Ascending aorta (tissue), 2 donors: ENCODE measurements at places on chromosomes 3 and 15. TPM values are rescaled to one million over a fixed set of nuclear protein-coding genes. Genes with fewer than 3 reads are reported as not detected.

- peak overlapping the region; percentile 99 for H3K4me3 ChIP-seq
- no peak for DNase-seq
- peaks cover 26% of the 10 kb centered on the region for H3K4me1 ChIP-seq
- peak overlapping the region; percentile 100 for H3K27ac ChIP-seq
Observed at GRCh38 chr15:92884436-92885223, 15.5 kb upstream of the CHD2 start.

Gene PPP2R3A
- total RNA-seq = 10.5 TPM

GRCh38 chr15:89221543-89221942 is at the start of gene RLBP1:
Gene RLBP1, minus strand, starts transcription at chr15:89221579. Its CDS starts 2,604 bp downstream, at chr15:89218975.
- no peaks in the 10 kb centered on the region for H3K4me1 ChIP-seq
- no peaks in the 10 kb centered on the region for H3K36me3 ChIP-seq
- DNase-seq = no peak
- no peak within 1 kb of the TSS for H3K4me3 ChIP-seq
- no peaks in the 10 kb centered on the region for H3K27me3 ChIP-seq
- no peak within 1 kb of the TSS for H3K27ac ChIP-seq

Gene FBN1
- 164 TPM for total RNA-seq

GRCh38 chr3:177906126-177906511 is 630.1 kb upstream of the KCNMB2 start:
- no peaks in the 10 kb centered on the region for H3K36me3 ChIP-seq
- H3K4me3 ChIP-seq = no peak overlapping the region
- no peaks in the 10 kb centered on the region for H3K27me3 ChIP-seq
- H3K27ac ChIP-seq = peak overlapping the region; percentile 51
- peaks cover 5% of the 10 kb centered on the region for H3K4me1 ChIP-seq

- no peak for DNase-seq
- H3K4me1 ChIP-seq = peaks cover 5% of the 10 kb centered on the region
- no peaks in the 10 kb centered on the region for H3K36me3 ChIP-seq
- peak overlapping the region; percentile 29 for H3K4me3 ChIP-seq
- peaks cover 74% of the 10 kb centered on the region for H3K27me3 ChIP-seq
Observed at GRCh38 chr15:67825881-67826716, 790 bp downstream of the SKOR1 start.

DNA sequence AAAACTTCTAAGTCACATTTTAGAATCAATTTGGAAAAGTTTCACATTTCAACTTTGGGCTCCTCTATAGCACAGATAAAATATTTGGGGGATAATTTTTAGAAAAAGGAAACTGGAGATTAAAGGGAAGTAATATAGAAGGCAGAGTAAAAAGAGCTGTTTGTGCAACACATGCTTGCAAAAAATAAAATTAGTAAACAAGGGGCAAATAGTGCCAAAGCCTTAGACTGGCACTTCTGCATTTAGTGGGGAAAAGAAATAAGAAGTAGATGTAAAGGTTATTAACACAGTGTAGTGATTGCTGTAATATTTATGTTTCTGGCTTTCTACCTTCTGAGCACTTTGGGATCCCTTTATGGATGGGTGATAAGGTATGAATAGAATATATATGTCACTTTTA is 246.6 kb downstream of the CBLB start:
- no peaks in the 10 kb centered on the region for H3K4me1 ChIP-seq
- H3K27ac ChIP-seq = no peak overlapping the region
- H3K27me3 ChIP-seq = no peaks in the 10 kb centered on the region
- no peak for DNase-seq
- H3K36me3 ChIP-seq = no peaks in the 10 kb centered on the region
